ENCODE measurements at places on chromosomes 16 and 17.

- peak; percentile 59 for DNase-seq
These were observed at the start of gene ANKRD13B for GRCh38 chr17:29592850-29593551. Gene ANKRD13B (plus strand): TSS chr17:29593132. CDS start chr17:29593622, 490 bp downstream.

GRCh38 chr17:36553459-36553858 lies 8.7 kb downstream of the GGNBP2 start:
- DNase-seq: no peak

- no peak for DNase-seq
These were observed 5.3 kb downstream of the MYCBPAP start for GRCh38 chr17:50513495-50513894.

GRCh38 chr16:68740628-68741346 lies 3.7 kb downstream of the CDH1 start:
- no peak for DNase-seq

DNA sequence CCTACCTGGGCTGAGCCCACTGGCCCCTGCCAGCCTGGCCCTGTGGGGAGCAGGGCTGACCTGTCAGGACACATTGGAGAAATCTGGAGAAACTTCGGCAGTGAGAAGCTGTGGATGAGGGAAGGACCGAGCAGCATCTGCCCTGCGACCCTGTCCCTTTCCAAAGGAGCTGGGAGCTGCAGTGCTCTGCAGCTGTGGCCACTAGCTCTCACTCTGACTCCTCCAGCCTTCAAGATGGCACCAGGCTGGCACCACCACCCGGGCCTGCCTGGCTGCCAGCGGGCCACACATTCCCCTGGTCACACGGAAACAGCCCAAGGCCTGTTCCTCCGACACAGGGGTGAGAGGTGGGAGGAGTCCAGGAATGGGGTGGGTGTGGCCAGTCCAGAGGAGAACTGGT lies 30.1 kb downstream of the CD300LG start:
- no peak for DNase-seq

- no peak for DNase-seq
These were observed 17.5 kb downstream of the USP6 start for GRCh38 chr17:5133311-5133710.

GRCh38 chr16:80500116-80500859 lies 40.5 kb upstream of the DYNLRB2 start:
- no peak for DNase-seq

- no peak for DNase-seq
These were observed 52.7 kb downstream of the CCDC42 start for GRCh38 chr17:8691931-8692330.

DNA sequence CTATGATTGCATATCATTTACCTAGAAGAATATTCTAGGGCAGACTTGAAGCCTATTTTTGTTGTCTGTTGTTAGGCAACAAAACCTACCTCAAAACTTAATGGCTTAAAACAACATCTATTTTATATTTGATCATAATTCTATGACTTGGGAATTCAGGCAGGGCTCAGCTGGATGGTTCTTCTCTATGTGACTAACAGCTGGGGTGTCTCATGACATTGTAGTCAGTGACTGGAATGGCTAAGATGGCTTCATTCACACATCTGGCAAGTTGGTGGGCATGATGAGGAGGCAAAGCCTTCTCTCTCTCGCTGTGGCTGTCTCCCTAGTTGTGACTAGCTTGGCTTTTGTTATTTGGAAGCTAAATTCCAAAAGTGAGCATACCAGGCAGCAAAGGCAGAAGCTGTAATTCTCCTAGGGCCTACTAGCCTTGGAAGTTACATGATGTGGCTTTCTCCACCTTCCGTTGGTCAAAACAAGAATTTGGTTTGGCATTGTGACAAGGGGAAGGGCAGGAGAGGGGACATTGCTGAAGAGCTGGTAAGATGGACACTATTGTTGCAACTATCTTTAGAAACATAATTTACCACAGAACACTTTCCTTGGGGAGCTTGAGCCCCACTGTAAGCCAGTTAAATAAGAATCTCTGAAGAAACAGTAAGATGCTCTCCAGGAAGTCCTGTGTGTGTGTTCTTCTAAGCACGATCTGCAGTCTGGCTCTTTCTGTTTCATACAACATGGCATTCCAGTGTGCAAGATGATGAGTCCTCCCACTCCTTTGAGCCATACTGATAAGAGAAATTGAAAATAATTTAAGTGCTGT lies 39.4 kb downstream of the ZNRF1 start:
- DNase-seq: no peak
